ENCODE measurements at places on chromosomes 7 and 10. TPM values are rescaled to one million over a fixed set of nuclear protein-coding genes. Genes with fewer than 3 reads are reported as not detected.

DNA sequence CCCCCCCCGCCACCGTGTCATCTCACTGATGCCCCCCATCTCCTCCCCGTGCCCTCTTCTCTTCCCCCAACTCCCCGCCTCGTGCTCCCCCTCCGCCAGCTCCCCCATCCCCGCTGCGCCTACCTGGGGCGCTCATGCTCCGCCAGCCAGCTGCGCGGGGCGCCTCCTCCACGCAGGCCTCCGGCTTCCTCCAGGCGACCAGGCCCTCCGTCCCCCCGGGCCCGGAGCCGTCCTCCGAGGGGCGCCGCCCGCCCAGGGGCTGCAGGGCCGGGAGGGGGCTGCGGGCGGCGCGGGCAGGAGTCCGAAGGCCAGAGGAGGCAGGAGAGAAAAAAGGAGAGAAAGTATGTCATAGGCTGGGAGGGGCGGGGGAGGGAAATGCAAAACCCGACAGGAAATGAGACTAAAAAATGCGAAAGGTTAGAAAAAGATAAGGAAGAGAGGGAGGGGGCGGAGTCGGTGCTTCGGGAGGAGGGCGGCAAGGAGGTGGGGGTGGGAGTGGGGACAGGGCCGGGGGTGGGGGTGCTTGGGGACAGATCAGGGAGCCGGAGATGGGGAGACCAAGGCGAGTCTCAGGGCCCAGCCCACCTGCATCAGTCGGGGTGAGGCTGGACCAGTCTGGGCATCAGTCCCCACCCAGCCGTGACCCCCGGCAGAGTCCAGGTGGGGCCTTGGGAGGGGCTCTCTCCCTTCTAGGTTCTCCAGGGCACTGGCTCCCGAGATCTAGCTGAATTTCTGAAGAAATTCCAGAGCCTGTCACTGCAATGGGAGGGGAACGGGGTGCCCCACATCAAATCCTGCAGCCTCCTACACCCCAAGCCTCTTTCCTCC is at the start of gene CARD11:
CARD11 (minus strand) TSS at position 324 of the 828 bp plus-strand sequence. CDS start 85,361 bp downstream, outside the sequence.
- no peak for DNase-seq

GRCh38 chr10:95419399-95419798 is 128.6 kb upstream of the PDLIM1 start:
- DNase-seq = no peak

- no peak for DNase-seq
Observed at GRCh38 chr10:6507311-6507710, 72.8 kb downstream of the PRKCQ start.

GRCh38 chr7:1137517-1138167 is 22.4 kb downstream of the ZFAND2A start:
- no peak for DNase-seq

- DNase-seq = no peak
Observed at GRCh38 chr7:99191869-99192596, 15.9 kb downstream of the KPNA7 start.

DNA sequence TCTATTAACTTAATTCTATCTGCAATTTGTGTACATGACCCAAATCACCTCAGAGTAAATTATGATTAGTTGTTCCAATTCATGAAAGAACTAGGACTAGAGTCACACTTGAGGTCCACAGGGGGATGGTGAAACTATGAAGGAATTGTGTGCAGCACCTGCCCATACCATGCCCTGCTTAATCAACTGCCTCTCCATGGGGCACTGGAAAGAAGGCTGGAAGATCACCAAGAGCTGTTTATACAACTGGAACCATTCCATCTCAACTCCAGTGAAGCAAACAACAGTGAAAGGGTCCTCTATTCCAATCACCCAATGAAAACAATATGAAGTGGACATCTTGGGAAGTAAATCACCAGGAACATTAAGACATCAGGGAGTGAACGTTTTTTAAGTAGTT is 98.7 kb upstream of the SEMA3D start:
- no peak for DNase-seq

- DNase-seq = no peak
Observed at GRCh38 chr10:116262678-116263077, 10.3 kb downstream of the GFRA1 start.

DNA sequence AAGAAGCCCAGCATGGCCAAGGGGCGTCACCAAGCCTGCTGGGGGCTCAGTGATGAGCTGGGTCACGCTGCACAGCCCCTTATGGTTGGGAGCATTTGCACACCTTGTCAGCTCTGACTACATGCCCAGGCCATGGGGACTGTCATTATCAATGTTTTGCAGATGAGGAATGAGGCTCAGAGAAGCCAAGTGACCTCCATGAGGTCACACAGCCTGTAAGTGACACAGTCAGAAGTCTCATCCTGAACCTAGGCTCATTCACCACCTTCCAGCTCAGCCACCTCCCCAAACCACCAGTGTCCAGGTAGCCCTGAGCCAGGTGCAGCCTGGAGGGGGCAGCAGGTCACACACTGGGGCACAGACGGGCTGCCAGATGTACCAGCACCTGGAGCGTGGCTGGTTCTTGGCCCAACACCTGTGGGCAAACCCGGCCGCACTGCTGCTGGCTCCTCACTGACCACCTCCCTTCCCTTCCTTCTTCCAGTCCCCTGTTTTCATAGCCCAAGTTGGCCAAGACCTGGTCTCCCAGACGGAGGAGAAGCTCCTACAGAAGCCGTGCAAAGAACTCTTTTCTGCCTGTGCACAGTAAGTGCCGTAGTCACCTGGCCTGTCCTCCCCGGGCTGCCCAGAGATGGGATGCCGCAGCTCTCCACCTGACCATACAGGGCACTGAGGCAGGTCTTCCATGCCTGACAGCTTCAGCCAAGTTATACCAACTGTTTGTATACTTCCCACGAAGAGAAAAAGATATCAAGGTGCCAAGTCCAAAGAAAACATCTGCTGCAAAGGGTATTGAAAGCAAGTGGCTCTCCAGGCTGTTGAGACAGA is 119.6 kb downstream of the RGS10 start:
- DNase-seq = no peak

DNA sequence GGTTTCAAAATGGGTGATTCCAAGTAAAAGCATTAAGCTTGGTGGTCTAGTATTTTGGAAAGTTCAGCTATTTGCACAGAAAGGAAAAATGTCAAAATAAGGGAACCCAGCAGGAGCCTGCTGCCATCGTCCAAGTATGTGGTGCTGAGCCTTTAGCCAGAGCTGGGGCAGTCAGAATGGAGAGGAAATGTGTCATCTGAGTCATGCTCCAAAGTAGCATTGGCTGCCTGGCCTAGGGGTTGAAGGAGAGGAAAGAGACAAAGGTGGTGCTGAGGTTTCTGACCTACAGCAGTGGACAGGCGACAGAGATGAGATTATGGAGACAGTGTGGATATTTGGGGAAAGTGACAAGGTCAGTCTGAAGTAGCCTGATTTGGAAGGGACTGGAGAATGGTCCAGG is 103.9 kb downstream of the PLCE1 start:
- DNase-seq = no peak

GRCh38 chr10:49281461-49281860 is 17.5 kb upstream of the C10orf71 start:
- no peak for DNase-seq

DNA sequence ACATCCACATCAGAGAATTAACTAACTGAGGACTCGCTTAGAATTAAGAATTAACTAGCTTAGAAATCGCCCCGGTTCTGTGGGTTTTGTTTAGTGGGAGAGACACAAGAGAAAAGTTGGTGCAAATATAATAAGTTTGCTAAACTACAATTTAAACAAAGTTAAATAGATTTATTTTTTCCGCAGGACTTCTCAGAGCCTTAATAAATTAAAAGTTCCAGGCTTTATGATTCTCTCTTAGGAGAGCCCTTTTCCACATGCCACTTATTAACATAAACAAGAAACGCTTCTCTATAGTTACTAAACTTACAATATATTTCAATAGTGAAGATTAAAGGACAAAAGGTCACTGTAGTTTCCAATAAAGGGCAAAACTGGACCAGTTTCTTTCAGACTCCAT is 100.0 kb downstream of the SLC25A13 start:
- DNase-seq = no peak

Gene LRRN3
- total RNA-seq = 0.05 TPM

Gene CYP3A7
- total RNA-seq = not detected

Gene PODXL
- 98.4 TPM for total RNA-seq

Gene CCL24
- total RNA-seq = not detected

Gene SPRN
- under 0.01 TPM for total RNA-seq
